ENCODE measurements at places on chromosomes 3 and 15. TPM values are rescaled to one million over a fixed set of nuclear protein-coding genes. Genes with fewer than 3 reads are reported as not detected.

- DNase-seq = no peak
Observed at GRCh38 chr3:171774521-171774920, 35.8 kb downstream of the PLD1 start.

DNA sequence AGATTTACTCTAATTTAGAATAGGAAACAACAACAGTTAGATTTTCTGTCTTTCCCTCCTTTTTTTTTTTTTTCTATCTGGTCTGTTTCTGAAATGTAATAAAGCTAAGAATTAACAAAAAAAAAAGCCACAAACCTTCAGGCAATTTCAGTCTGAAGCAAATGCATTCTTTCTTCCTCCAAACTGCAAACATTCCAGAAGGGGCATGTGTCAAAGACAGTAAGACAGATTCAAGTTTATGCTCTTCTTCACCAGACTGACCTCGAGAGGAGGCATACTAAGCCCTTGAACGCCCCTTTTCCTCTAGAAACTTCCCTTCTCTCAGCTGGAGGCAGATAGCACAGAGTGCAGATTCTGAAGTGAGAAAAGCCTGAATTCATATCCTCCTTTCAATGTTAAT is 654.6 kb upstream of the LMCD1 start:
- DNase-seq = no peak

KIAA1143 gene
- 59.9 TPM for polyA plus RNA-seq

DNA sequence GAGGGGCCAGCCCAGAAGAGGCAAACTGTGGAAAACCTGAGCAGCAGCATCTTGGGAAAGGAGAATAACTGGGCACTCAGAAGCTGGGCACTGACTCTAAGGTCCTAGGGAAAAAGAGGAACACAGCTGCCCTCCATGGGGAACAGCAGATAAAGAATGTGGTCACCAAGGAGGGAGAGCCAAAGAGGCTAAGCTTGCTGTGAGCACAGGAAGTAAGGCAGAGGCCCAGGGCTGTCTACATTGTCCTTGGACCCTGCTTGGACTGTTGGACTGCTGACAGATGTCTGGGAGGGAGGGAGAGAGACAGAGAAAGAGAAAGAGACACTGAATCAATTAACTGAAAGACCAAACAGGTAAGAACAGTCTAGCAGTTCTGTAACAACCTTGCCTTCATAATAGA is 4.5 kb upstream of the MNS1 start:
- DNase-seq = no peak

ADGRG7 gene
- not detected for polyA plus RNA-seq

- DNase-seq = no peak
Observed at GRCh38 chr15:92277776-92278175, 115.9 kb upstream of the ST8SIA2 start.

WDR93 gene
- 2.2 TPM for polyA plus RNA-seq

All from left renal pelvis (tissue), 4 donors.